Fibroblast of mammary gland (primary cell): ENCODE measurements at places on chromosomes 1 and 21.

- peak; percentile 35 for DNase-seq
Observed at GRCh38 chr1:58331156-58331555, 215.4 kb downstream of the OMA1 start.

- no peak for DNase-seq
Observed at GRCh38 chr1:5947071-5947821, 45.0 kb downstream of the NPHP4 start.

- DNase-seq = peak; percentile 73
Observed at GRCh38 chr1:28091043-28091781, 2.8 kb upstream of the EYA3 start.

DNA sequence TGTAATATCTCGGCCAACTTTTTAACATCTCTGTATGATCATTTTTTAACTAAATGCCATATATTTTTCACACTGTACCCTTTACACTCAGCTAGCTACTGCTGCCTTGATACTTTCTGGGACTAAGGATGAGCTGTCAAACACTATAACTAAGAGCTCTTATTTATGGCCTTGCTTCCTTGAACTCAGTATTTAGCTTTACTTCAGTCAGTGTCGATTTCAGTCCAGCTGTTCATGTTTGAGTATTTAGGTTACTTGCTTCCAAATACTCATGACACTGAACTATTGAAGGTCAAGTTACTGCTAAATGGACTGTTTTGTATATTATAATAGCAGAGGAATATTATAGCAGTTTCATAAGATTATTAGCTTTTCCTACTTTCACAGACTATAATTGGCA lies 25.9 kb upstream of the USP25 start:
- DNase-seq = no peak
